ENCODE measurements at places on chromosomes 4 and X.

DNA sequence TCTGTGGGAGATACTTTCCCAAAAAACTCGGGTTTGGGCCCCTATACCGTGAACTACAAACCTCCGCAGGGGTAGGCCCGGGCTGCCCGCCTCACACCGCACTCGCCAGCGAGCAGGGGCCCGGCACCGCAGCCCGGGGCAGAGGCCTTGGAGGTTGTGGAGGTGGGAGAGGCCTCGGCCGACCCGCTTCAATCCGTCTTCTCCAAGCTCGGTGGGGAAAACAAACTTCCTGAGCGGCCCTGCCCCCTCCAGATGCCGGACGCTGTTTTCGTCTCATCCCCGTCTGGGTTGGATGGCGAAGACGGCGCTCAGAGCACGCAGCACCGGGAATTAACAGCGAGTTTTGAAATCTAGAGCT is 442 bp upstream of the MCUB start:
- peak; percentile 11 for DNase-seq

DNA sequence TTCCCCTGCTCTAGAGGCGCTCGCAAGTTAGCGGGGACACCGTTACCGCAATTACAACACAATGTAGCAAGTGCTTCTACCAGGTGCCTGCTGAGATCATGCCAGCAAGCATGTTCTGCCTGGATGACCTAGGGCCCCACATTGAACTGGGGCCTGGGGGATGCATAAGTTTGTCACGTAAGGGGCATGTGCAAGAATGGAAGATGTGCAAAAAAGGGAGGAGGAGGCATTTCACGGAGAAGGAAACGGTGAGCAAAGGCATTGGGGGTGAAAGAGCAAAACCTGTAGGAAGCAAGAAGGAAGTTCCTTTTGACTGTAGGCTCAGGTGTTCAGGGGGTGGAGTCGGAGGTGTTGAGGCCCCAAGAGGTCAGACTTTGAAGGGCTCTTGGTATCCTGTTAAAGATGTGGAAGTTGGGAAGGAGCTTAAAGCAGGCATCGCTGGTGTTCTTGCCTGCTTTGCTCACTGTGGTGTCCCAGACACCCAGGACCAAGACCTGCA is 602 bp upstream of the SCARB2 start:
- no peak for DNase-seq

DNA sequence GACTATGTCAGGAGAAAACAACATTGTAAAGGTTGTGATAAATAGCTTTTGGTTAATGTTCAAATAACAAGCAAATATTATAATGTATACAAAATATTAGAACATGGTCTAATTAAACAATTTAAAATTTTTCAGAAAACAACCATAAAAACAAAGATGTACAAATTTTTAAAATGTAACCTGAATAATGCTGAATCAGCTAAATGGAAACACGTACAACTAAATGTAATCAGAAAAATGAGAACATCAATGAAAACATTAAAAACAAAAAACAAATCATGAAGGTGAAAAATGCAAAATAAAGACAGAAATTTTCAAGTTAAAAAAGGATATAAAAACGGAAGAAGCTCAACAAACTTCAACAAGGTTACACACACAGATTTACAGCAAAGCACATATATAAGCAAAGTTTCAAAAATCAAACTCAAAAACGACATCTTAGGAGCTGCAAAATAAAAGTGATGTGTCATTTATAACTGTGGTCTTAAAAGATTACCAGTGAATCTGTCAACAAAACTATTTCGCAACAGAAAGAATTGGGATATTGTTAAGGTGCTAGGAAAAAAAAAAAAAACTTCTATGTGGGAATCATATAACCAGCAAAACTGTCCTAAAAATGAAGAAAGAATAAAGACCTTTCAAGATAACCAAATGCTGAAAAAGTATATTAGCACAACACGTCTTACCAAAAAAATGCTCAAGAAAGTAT is 31.8 kb downstream of the ZNF732 start:
- DNase-seq, result no peak

- no peak for DNase-seq
Measured at GRCh38 chr4:23952258-23952657, 62.4 kb upstream of the PPARGC1A start.

DNA sequence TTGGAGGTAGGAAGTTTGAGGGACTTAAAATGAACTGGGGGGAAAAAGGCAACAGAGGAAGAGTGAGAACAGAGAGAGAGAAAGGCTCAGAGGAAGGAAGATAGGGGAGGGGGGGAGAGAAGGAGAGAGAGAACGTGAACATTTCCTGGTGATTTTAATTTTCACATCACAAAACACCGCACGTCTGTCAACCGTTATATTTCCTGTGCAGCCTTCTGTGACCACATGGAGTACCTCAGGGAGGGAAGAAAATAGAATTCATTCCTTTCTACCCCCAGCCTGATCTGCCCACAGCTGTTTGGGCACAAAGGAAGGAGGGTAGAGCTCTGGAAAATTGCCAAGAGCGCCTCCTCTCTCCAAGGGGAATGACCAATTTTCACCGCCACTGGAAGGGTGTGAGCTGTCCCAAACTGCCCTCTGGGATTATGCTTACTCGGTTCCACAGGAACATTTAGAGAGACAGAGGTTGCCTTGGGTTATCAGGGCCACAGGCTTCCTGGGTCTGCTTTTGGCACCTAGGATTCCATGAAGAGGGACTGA is 135.7 kb upstream of the MAMLD1 start:
- DNase-seq, result no peak

DNA sequence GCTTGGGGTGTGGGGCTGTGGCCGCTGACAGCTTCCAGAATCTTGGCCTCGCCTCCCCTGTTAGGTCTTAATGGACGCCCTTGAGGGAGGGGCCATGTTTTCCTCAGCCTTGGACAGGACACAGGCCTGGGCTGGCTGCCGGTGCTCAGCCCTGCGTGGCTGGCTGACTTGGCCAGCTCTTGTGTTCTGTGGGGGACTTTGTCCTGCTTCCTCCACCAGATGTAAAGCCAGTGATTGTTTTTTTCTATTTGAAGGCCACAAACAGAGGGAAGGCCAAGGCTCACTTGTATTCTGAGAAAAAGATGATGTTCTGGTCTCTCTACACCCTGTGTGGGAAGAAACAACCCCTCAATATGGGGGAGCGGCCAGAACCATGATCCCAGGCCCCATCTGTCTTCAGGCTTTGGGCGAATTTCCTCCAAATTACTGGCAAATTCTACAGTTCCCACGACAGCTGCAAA is 71.3 kb downstream of the HTRA3 start:
- no peak for DNase-seq

- DNase-seq, result no peak
Measured at GRCh38 chr4:180285796-180286195, 1957.4 kb upstream of the TENM3 start.

GRCh38 chr4:103626296-103626695 is 93.5 kb downstream of the TACR3 start:
- DNase-seq, result no peak

DNA sequence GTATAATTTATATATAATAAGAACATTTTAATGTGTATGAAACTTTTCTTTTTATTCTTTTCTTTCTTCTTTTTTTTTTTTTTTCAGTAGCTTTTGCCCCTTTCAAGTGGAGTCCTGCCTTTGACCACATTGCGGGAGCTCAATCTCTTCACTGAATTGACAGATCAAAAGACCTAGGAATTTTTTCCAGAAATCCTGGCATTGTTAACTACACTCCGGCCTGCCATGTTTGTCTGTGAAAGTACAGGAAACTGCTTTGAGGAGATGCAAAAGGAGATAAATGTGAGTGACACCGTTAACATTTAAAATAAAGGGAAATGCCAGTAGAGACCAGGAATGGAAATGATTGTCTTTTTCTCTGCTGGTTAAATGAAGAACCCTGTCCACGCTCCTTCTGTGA is 159.3 kb upstream of the VCX3A start:
- no peak for DNase-seq

DNA sequence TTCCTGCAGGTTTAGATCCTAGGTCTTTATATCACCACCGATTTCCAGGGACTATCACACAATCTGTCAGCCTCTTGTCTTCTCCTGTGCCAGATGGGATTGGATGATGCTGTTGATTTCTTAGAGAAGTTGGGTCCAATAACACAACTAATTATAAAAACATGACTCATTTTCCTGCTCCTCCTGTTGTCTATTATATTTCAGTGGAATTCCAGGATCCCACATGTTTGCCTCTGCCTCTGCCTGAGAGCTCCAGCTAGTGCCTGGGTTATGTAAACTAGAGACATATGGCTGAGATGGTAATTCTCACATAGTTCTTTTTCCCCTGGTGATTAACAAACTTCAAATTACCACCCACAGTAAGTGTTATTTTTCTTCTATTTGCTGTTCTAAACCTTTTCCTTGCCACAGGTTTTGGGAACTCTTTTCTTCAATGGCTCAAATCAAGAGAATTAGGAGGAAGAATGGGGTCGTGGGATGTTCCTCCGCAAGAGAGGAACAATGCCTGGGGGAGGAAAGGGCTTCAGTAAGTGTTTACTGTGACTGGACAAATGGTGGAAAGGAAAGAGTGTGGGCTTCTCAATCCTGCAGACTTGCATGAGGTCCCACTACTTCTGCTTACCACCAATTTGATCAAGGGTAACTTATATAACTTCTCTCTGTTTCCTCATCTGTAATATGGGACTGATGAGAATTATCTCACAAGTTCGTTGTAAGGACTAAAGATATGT is 3.4 kb upstream of the HOPX start:
- DNase-seq, result no peak

Measured in SHP77 treated with DMSO at 0.1 percent for 48 hours (cell line).